ENCODE measurements at places on chromosomes 2 and 18.

DNA sequence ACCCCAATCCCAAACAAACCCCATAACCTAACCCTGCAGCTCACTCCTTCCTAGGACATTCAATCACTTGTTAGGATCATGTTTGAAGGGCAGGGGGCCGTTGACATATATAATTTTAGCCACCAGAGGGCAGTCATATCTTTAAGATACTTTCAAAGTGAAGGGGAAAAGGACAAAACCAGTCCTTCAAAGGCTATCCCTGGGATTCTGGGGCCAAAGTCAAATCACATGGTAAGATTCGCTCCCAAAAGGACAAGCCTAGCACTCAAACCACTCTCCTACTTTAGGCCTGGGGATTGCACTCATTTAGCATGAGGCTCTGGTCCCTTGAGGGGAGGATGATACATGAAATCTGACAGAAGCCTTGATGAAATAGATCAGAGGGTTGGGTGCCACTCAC, 44.6 kb downstream of the HAUS1 start:
- no peak for DNase-seq

DNA sequence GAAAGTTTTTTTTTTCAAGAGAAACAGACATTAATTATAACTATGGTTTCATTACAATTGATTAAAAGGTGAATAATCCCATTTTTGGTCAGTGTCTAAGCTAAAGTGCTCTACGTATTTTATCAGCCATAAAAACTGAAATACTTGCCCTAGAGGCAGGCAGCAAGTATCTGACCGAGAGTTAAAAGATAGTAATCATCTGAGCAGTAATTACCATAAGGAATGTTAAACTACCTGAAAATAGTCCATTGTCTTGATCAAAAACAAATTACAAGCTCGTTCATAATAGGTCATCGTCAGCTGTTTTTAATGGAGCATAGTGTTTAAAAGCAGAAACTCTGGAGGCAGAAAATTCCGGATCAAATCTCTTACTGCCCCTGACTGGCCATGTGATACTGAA, 105.7 kb upstream of the ZEB2 start:
- no peak for DNase-seq

DNA sequence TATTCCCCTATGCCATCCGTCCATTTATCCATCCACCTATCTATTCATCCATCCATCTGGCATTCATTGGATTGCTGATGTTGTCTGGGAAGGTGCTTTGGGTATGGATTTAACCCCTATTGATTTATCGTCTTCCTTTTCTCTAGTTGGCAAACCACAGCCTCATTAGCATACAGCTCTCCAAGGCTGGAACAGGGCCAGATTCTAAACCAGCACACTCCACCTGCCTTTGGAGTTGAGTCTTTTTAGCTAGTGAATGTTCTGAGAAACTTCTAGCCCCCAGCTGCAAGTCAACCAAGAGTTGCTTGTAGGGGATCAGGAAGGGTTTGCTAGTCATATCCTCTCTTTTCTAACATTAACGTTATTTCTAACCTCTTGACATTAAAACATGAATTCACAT, 90.7 kb downstream of the NRP2 start:
- DNase-seq: no peak

GRCh38 chr2:210445116-210445707, 31.3 kb downstream of the LANCL1 start:
- DNase-seq: no peak

GRCh38 chr2:74983631-74984392, 25.4 kb downstream of the POLE4 start:
- no peak for DNase-seq

DNA sequence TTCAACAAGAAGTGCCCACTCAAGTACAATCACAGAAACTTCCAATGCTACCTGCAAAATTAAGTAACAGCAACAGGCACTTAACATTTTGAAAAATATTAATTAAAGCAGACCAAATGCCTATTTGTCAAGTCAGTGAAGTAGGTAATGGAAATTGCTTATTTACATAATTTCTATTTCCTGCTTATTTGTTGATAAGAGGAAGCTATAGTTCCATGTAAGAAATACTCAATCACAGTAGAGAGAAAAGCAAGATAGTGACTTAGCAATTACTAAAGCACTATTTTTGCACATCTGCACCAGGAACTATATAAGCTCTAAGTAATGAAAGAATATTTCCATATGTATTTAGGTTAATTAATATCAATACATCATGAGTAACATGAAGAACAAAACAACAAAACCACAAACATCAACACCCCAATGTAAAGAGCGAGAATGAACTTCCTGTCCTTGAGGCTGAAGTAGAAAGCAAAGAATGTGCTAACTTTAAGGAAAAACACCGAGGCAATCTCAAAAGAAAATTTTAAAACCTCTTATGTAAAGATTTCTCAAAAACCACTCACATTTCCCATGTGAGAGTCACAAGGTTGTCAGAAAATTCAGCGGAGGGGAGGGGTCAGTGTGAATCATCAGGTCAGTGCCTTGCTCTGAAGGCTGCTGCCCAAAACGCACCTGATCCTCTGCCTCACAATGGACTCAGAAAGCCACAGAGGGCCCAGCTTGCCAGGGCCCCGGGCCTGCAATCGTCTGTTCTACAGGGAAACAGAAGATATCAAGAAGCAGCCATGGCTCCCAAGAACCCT, 12.5 kb downstream of the NPC1 start:
- peak; percentile 7 for DNase-seq

- DNase-seq: no peak
Observed at GRCh38 chr2:172431463-172431862, 4.1 kb downstream of the ITGA6 start.

All from stimulated activated CD4-positive, alpha-beta T cell treated with anti-CD3 and anti-CD28 coated beads, Interleukin-1b, Interleukin-23, amount 100 ng/mL, for 1 hour (primary cell).